Pons (tissue), 1 donor: ENCODE measurements at places on chromosomes 5 and 9.

- no peak for DNase-seq
These were observed 51.0 kb upstream of the RNU6ATAC start for GRCh38 chr9:134215420-134215698.

DNA sequence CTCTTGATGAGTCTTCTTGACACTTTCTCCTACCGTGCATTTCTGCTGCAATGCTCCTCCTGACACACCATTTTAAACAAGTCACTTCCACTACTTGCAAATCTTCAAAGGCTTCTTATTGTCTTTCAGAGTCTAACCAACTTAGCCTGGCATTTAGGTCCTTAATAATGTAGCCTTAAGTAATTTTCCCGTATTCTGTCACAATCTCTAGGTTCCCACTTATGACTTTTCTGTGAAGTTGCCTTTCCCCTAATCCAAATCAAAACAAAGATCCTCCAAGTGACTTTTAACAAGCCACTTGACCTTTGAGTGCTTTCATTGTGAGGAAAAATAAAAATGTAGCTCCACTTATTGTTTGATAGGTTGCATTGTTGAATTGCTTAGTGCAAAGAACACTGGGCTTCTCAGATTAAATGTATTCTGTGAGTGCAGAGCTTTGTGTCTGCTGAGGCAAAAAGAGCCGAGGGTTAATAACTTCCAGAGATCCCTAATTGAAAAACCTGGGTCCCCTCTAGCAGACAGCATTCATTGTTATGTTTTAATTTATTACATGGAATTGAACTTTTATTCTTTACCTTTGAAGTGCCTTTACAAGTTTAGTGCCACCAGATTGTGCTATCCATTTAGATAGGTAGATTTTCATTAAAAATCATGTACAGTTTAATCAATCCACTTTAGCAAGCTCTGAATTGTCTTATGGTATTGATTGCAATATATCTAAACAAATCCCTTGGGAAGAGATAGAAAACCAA, 341.7 kb upstream of the TYRP1 start:
- no peak for DNase-seq

- DNase-seq, result no peak
These were observed 237.7 kb downstream of the SYK start for GRCh38 chr9:91039125-91039834.

GRCh38 chr5:97118261-97119006, 24.0 kb downstream of the LIX1 start:
- no peak for DNase-seq

GRCh38 chr5:87010736-87011135, 256.9 kb upstream of the RASA1 start:
- no peak for DNase-seq

DNA sequence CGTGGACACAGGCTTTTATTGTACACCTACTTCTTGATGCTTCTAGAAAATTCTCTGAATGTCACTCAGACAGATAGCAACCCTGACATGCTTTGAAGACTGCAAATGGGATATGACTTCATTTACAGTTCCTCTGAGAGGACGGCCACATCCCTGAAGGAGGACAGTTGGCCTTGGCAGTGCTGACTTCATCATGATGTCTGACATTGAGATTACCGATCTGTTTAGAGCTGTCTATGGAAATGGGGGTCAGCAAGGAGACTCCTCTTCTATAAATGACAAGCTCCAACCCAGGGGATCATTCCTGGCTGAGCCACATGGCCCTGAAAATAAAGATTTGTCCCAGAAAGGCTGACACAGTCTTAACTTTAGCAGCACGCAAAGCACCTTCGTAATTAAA, 75.8 kb downstream of the NUDT12 start:
- no peak for DNase-seq

GRCh38 chr5:166032601-166033000, 2258.8 kb upstream of the WWC1 start:
- no peak for DNase-seq

GRCh38 chr5:50968356-50969149, 302.1 kb downstream of the PARP8 start:
- DNase-seq, result no peak

- DNase-seq, result no peak
These were observed 227.8 kb downstream of the NSG2 start for GRCh38 chr5:174273325-174273724.

DNA sequence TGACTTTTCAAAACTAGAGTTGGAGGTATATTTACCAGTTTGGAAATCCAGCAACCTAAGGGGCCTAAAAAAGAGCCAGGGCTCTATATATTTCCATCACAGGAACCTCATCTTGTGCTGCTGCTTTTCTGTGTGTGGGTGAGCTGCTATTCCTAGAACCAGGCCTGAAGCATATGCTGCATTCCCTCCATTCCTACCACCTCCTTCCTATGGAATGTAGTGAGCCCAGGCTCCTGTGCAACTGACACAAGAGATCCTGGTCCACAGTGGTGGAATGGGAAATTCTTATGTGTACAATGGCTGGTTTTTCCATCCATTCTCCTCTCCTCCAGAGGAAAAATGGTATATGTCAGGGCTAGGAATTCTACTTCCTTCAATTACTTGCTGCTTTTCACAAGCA, 39.1 kb downstream of the SPEF2 start:
- no peak for DNase-seq

DNA sequence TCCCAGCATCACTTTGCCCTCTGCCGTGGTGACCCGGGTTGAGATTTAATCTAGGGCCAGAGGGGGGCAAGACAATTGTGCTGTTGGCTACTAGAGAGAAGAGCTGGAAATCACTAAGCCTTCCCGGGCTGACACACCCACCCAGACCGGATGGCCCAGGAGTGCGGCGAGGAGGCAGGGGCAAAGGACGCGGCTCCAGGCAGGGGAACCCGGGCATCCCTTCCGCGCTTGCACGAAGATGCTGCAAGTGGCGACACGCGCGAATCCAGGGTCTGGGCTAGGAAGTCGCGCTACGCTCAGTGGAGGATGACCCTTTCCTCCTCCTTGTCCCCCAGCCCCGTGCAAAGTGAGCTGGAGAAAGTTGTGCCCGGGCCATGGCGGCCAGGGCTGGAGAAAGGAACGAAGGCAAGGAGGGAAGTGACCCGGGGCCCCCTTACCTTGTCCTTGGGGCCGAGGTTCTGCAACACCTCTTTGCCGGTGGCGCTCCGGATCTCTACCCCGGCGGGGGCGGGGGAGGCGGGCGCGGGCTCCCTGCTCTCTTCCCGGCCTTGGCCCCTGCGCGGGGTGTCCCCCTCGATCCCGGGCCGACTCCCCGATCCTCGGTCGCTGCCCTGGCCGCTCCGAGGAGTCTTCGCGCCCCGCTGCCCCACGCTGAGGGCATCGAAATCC, 693 bp downstream of the DPYSL3 start:
- no peak for DNase-seq
